ENCODE measurements at places on chromosomes 2 and 18. TPM values are rescaled to one million over a fixed set of nuclear protein-coding genes. Genes with fewer than 3 reads are reported as not detected.

- DNase-seq, result no peak
These were observed 123.6 kb upstream of the EFEMP1 start for GRCh38 chr2:56047136-56047535.

DNA sequence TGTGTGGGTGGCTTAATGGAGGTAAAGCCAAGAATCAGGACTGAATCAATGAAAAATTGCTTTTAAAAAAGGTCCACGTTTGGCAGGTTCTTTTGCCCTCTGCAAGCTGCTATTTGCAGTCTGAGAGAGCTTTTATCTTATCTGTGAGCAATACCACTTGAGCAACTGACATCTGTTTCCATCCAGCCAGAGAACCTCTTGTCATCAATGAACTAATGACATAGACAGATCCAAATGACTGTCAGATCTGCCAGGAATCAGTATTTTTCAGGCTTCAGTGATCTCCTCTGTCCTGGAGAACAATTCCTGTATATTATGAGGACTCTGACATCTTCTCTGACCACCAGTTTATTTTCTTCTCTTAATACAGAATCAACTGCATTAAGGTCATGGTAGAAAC lies 608.1 kb downstream of the LRP1B start:
- no peak for DNase-seq

DNA sequence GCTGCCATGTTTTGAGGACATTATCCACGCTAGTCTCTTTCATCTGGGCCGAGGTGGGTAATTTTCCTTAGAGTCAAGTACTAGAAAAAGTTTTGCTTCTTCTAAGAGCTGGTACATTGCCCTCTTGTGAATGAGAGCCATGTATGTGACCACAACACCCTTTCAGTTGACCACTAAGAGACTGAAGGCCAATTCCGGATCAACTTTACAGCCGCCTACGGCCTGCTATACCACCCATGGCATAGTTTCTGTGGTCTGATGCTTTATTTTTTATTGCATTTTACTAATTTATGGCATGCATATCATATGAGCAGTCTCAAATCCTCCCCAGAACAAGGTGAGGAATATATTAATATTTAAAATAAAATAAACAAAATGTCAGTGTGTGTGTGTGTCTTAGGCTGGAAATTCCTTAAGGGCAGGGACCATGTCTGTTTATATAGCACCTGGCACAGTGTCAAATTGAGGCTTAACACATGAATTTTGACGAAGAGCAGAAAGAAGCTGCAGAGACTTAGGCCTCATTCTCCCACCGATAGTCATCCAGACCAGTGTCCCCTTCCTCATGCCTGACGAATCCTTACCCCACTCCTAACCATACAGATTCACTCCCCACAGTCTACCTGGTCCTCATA lies 35.4 kb downstream of the PSD4 start:
- no peak for DNase-seq

- DNase-seq, result peak; percentile 74
These were observed 45.1 kb downstream of the SLC9A2 start for GRCh38 chr2:102664471-102664909.

DNA sequence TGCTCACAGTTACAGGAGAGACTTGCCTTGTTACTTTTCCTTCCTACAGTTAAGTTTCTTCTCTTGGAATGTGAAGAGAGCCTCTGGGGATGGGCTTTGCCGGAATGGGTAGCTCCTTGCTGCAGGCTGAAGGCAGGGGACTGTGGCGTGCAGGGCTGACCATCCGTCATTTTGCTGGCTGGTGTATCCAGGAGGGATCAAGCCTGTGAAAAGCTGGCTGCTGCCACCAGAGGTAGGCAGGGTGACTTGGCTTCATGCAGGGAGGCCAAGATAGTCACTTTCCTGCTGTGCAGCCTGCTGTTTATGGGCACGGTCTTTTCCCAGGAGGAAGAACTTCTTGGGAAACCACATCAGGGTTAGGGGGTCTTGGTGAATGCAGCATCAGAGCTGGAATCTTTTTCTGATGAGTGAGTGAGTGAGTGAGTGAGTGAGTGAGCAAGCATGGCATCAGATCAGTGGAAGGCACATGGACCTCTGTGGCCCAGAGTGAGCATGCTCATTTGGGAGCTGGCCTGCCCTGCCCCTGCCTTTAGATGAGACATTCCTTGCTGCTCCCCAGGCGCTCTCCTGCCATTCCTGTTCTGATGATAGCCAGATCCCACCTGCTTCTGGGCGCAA lies 33.0 kb downstream of the FHOD3 start:
- DNase-seq, result no peak

DNA sequence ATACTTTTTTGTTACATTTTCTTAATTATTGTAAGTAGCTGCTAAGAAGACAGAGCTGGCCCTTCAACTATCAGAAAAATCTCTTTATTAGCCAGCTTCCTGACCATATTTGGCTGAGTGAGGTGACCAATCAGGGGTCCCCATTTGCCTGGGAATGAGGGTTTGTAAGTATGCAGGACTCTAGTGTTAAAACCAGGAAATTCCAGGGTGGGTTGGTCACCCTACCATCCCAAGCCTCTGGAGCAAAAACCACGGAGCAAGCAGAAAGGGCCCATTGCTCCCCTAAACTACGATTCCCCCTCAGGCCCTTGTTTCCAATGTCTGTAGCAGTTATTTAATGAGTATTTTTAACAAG lies 165.6 kb upstream of the NCKAP5 start:
- no peak for DNase-seq

DNA sequence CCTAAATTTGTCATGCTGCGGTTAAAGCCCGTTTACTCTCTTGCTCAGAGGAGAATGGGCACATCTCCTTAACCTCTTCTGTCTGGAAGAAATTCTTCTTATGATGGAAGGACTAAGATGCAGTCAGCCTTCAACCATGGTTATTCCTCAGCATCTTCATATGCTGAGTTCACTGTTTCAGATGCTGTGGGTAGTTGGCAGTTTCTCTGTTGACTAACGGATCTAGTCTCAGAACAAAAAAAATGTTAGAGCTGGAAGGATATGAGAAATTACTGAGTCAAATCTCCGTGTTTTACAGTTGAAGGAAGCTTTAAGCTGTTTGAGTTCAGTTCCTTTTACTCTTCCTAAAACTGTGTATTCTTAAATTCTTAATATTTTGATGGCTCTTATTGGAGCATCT lies 43.6 kb upstream of the PGAP1 start:
- DNase-seq, result no peak

GRCh38 chr2:240327566-240327965 lies 107.9 kb upstream of the GPC1 start:
- no peak for DNase-seq

- peak; percentile 86 for DNase-seq
These were observed 14.6 kb downstream of the TNS1 start for GRCh38 chr2:217988014-217988839.

GRCh38 chr2:161420406-161421074 lies 4.4 kb downstream of the TBR1 start:
- no peak for DNase-seq

- no peak for DNase-seq
These were observed 26.9 kb downstream of the ACADL start for GRCh38 chr2:210198326-210198725.

DNA sequence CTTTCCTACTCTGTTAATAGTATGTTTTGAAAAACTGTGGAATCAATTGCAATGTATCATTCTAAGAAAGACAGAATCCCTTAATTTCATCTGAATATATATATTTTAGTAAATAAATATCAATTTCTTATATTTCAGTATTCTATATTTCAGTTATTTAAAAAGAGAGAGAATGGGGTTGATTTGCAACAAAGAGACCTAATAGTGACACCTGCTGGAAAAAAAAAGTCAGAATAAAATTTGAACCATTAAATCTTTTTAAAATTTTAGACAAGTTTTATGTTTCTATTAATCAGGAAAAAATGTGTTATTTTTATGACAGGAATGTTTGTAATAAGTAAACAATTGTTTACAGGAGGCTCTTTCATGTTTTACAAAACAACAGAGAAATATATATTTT lies 20.7 kb upstream of the CCNT2 start:
- no peak for DNase-seq

DNA sequence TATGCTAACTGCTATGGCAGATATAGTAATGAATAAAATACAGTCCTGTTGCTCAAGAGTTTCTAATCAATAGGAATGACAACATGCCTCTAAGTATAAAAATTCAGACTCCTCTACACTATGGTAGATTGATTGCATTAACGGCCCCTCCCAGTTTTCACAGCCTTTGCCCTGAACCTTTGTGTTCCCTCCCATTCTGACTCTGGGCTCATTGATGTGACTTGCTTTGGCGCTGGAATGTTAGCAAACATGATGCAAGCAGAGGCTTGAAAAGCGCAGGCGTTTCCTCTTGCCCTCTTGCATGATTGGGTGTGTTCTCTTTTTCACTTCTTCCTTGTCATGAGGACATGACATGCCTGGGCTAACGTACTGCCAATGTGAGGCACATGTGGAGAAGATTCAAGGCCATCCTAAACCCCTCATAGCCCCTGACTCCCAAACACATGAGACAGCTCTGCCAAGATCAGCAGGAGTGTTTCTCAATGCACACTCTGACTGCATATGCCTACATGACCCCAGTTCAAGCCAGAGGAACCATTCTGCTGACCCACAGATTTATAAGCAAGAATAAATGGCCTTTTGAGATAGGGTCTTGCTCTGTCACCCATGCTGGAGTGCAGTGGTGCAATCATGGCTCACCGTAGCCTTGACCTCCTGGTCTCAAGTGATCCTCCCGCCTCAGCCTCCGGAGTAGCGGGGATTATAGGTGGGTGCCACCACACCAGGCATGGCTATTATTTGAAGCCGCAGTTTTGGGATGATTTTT lies 49.7 kb upstream of the CD28 start:
- DNase-seq, result peak; percentile 87

- no peak for DNase-seq
These were observed 92.4 kb upstream of the TRIB2 start for GRCh38 chr2:12624384-12624783.

- peak; percentile 24 for DNase-seq
These were observed 60.3 kb upstream of the IGFBP2 start for GRCh38 chr2:216572582-216573578.

- DNase-seq, result no peak
These were observed 45.5 kb downstream of the YES1 start for GRCh38 chr18:766550-766860.

IL18R1 gene
- total RNA-seq, result 3.0 TPM

EDAR gene
- total RNA-seq, result 1.1 TPM

AKAIN1 gene
- not detected for total RNA-seq

RAB17 gene
- total RNA-seq, result 34.7 TPM

ABCG5 gene
- not detected for total RNA-seq
